Endodermal cell (in vitro differentiated cells): ENCODE measurements at places on chromosomes 2 and 18.
A peak's percentile ranks its signal among the peaks of the same experiment; 100 is the strongest.

GRCh38 chr2:235255693-235256092, 238.2 kb upstream of the AGAP1 start:
- DNase-seq = no peak

DNA sequence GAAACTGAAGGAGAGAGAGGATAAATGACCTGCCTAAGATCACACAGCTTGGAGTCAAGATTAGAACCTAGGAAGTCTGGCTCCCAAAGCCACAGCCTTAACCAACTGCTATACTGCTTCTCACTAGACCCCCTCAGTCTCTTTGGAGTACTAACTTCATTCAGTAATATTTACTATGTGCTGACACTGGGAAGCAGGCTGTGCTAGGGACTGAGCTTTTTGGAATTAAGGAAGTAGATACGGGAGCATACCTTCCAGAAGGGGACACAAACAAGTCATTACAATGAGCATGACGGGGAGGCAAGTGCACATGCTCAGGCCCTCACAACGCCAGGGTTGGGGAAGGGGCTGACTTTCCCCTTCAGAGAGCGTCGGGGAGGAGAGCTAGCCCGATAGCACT, 97.7 kb downstream of the INO80D start:
- DNase-seq = no peak

DNA sequence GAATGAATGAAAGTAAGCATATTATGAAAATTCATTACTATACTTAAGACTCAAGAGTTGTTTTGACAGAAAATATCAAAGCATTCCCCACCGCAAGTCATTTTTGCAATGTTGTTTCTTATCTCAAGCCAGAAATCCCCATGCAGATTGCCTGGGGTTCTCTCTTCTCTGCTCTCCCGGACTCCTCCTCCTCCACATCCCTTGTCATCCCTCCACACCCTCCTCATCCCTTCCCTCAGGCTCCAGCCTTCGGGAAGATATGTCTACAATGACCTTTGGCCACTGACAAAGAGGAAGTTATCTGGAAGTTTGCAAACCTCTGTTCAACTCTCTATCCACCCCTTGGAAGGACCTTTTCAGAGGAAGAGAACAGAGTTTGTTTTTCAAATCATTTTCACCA, 11.9 kb downstream of the TFCP2L1 start:
- DNase-seq = no peak

DNA sequence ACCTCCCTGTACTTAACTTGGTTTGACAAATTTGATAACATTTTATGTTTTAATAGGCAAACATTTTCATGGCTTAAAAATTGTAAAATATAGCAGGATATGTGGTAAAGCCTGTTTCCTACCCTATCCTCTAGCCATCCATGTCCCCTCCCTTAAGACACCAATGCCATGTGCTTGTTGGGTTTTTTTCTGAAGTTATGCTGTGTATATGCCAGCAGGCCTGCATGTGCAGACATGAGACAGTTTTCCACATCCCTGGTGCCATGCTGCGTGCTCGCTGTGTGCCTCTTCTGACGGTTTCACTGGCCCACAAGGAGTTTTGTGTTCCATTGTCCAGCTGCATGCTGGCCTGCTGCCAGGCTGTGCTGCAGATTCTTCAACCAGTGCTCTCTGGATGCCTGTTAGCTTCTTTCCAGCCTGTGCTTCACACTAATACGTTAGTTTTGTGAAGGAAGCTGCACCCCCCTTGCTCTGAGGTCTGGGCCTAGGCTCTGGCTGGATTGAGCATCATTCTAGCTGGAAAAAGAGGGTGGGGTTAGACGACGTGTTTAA, 16.9 kb downstream of the INPP4A start:
- peak; percentile 27 for DNase-seq
